ENCODE measurements at places on chromosomes 2 and 18. TPM values are rescaled to one million over a fixed set of nuclear protein-coding genes. Genes with fewer than 3 reads are reported as not detected.

GTF2A1L gene
- 5.9 TPM for total RNA-seq

- no peak for DNase-seq
These were observed 92.1 kb downstream of the GALR1 start for GRCh38 chr18:77341527-77342325.

- no peak for DNase-seq
These were observed 3.6 kb downstream of the ALPI start for GRCh38 chr2:232459419-232460035.

GRCh38 chr2:224837558-224837957 lies 121.4 kb upstream of the CCDC195 start:
- DNase-seq: no peak

- DNase-seq: no peak
These were observed 47.1 kb downstream of the PLCL1 start for GRCh38 chr2:197851451-197851850.

- DNase-seq: no peak
These were observed 27.1 kb upstream of the KLF11 start for GRCh38 chr2:10016001-10016801.

- DNase-seq: no peak
These were observed 1237.1 kb downstream of the LRP1B start for GRCh38 chr2:140893685-140894084.

GRCh38 chr2:64327510-64328414 lies 126.2 kb upstream of the LGALSL start:
- DNase-seq: no peak

FABP1 gene
- total RNA-seq: not detected

GRCh38 chr2:224946895-224947294 lies 95.4 kb downstream of the DOCK10 start:
- no peak for DNase-seq

CRYGC gene
- total RNA-seq: not detected

GPR155 gene
- total RNA-seq: 53.8 TPM

GRCh38 chr2:54052825-54053718 lies 62.3 kb upstream of the ACYP2 start:
- DNase-seq: no peak

GRCh38 chr2:145079641-145080040 lies 559.7 kb upstream of the ZEB2 start:
- DNase-seq: no peak

GRCh38 chr2:67642046-67642382 lies 244.9 kb downstream of the ETAA1 start:
- no peak for DNase-seq

DNA sequence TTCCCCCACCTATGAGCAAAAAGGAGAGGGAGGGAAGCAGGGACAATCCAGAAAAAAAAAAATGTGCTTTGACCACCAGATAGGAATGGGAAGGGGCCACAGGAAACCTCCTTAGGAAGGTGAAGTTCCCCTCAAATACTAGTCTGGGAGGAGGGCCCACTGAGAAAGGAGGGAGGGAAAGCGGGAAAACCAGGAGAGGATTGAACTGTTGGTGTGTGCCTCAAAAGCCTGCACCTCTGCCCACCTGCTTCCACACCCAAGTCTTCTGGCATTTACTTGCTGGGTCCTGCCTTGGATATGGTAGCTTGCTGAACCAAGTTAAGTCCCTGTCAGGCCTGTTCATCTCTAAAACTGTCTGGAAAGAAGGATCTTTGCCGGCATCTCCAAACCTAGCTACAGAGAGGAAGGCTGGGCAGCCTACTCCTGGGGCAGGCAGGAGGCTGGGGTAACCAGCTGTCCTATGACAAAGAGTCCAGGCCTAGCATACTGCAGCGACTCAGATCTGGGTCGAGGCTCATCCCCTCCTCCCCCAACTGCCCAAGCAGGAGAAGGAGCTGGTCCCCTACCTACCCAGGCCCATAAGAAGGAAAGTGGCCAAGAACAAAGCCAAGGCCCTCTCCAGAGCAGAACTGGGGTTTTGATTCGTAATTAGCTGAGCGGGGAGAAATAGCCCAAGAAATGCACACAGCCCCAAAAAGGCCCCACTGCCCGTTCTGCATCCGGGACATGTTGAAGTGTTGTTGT lies 3.0 kb downstream of the EN1 start:
- no peak for DNase-seq

PRSS56 gene
- 0.89 TPM for total RNA-seq

PAIP2B gene
- 14.0 TPM for total RNA-seq

DNA sequence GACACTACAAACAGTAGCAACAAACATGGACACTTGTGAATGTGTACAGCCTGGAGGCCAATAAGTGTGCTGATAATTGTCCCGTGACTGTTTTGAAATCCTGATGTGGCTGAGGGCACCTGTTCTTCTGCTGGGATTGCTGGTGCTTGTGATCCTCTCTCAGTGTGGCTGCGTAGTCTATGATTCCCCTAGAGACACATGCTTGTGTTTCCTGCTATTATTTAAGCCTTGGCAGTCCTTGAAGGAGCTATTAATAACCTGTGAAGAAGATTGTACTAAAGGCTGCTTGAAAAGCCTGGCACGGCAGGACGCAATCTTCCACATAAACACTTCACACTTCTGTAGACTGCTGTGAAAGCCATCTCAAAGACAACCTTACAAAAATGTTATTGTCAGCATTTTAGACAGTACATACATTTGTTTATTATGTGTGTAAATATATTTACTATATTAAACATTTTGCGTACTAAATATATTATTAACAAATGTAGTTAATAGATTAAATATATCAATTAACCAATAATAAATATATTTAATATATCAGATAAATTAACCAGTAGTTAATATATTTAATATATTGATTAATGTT lies 71.4 kb downstream of the GALR1 start:
- DNase-seq: no peak

DNA sequence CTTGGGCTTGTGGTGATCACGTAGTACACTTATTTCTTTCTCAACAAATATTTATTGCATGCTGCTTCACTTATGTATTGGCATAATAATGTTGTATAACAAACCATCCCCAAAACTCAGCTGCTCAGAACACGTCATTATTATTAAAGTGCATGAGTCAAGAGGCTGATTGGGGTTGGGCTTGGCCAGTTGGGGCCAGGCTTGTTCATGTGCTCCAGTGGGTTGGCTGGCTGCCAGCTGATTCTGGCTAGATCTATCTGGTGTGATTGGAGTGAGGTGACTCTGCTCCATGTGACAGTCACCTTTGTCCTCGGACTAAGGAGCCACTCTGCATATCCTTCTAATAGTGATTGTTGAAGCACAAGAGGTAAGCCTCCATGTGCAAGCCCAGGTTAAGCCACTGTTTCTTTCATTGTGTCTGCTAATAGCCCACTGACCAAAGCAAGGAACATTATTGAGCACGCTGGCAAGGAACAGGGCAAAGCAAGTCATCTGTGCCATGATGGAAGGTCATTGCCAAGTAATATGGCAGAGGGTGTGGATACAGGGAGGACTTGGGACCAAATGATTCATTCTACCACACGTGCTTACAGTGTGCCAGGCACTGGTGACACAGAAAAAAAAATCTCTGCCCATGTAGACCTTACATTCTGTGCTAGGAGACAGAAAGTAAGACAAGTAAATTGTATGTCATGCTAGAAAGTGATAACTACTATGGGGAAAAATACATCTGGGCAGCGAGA lies 63.3 kb upstream of the TMEM182 start:
- DNase-seq: no peak

- DNase-seq: no peak
These were observed 47.4 kb downstream of the FSIP2 start for GRCh38 chr2:185785851-185786473.

ALK gene
- 12.4 TPM for total RNA-seq

All from spinal cord (tissue), 10 donors.